ENCODE measurements at places on chromosomes 7 and 10.

GRCh38 chr7:936386-937054, 18.0 kb downstream of the ADAP1 start:
- H3K4me1 ChIP-seq: peaks cover 20% of the 10 kb centered on the region
- H3K4me3 ChIP-seq: no peak overlapping the region
- peak overlapping the region; percentile 66 for H3K27ac ChIP-seq
- peak; percentile 44 for DNase-seq
- H3K36me3 ChIP-seq: peaks cover 20% of the 10 kb centered on the region
- H3K27me3 ChIP-seq: no peaks in the 10 kb centered on the region

GRCh38 chr10:119347181-119347974, 140.0 kb downstream of the GRK5 start:
- H3K27ac ChIP-seq: no peak overlapping the region
- H3K36me3 ChIP-seq: peaks cover 29% of the 10 kb centered on the region
- DNase-seq: no peak
- no peak overlapping the region for H3K4me3 ChIP-seq
- H3K27me3 ChIP-seq: no peaks in the 10 kb centered on the region
- H3K4me1 ChIP-seq: peaks cover 15% of the 10 kb centered on the region

DNA sequence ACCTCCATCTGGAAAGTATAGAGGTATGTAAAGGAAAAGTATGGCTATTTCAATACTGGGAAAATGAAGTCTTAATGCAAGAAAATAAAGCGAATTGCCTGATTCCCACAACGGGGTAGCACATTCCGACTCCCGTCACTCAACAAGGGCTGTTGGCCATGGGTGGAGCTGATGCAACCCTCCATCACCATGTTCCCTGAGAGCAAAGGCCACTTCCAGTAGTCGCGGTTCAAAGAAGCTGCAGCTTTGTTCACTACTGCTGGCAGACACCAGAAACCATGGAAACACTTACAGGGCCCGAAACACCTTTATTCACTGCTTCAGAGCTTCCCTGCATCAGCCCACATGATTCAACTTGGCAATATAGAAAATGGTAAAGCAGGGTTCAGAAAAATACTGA, 44.0 kb downstream of the TMEM26 start:
- H3K27me3 ChIP-seq: no peaks in the 10 kb centered on the region
- DNase-seq: no peak
- H3K27ac ChIP-seq: no peak overlapping the region
- H3K4me1 ChIP-seq: no peaks in the 10 kb centered on the region
- no peak overlapping the region for H3K4me3 ChIP-seq

GRCh38 chr10:25336330-25336729, 161.5 kb downstream of the GPR158 start:
- no peaks in the 10 kb centered on the region for H3K4me1 ChIP-seq
- H3K4me3 ChIP-seq: no peak overlapping the region
- H3K27ac ChIP-seq: no peak overlapping the region
- no peaks in the 10 kb centered on the region for H3K27me3 ChIP-seq
- no peaks in the 10 kb centered on the region for H3K36me3 ChIP-seq

GRCh38 chr10:101645659-101646058, 49.3 kb downstream of the FBXW4 start:
- peaks cover 28% of the 10 kb centered on the region for H3K36me3 ChIP-seq
- no peak for DNase-seq
- no peak overlapping the region for H3K27ac ChIP-seq
- no peaks in the 10 kb centered on the region for H3K4me1 ChIP-seq
- H3K4me3 ChIP-seq: no peak overlapping the region

DNA sequence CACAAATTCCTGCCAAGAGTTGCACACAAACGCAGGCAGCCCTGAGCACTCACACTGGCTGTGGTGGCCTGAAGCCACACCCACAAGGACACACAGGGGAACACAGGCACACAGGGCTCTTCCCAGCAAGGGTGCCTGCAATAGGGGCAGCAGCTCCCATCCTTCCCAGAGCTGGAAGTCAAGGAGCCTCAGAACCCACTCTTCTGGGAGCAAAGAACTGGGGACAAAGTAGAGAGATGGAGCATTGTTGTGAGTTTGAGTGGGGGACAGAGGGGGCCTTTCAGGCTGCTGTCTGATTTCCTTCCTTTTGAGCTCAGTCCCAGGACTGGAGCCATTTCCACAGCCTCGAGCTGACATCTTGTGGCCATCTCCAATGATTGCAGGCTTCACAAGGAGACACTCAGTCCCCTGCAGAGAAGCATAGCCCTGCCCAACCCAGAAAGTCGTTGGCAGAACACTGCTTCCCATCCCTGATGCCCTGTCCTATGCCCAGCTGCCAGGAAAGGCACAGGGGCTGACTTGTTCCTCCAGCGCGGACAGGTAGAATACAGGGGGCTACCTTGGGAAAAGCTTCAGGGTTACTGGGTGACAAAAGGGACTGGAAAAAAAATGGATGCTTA, 34.4 kb upstream of the SLF2 start:
- H3K4me1 ChIP-seq: no peaks in the 10 kb centered on the region
- no peaks in the 10 kb centered on the region for H3K36me3 ChIP-seq
- peaks cover 12% of the 10 kb centered on the region for H3K27me3 ChIP-seq
- H3K4me3 ChIP-seq: no peak overlapping the region
- DNase-seq: peak; percentile 51
